ENCODE measurements at places on chromosomes 5 and 9.
A peak's percentile ranks its signal among the peaks of the same experiment; 100 is the strongest.

- DNase-seq: no peak
Observed at GRCh38 chr9:31519424-31519823, 865.0 kb upstream of the ACO1 start.

- DNase-seq: no peak
Observed at GRCh38 chr5:75031366-75031765, 21.0 kb downstream of the GCNT4 start.

DNA sequence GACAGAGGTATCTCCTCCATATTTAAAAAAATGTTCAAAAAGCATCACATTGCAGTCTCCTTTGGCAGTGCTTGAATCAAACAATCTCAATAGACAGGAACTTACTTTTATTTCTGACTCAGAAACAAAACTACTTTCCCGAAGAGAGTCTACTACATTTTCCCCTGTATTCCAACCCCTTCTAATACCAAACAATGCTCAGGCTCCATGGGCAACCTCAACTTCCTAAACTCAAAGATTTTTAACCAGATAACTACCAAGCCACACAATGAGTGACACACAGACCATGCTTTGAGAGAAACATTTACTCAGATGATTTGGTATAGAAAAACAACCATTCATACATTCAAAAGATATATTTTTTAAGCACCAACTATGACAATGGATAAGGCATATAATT is 70.5 kb downstream of the APBA1 start:
- no peak for DNase-seq

DNA sequence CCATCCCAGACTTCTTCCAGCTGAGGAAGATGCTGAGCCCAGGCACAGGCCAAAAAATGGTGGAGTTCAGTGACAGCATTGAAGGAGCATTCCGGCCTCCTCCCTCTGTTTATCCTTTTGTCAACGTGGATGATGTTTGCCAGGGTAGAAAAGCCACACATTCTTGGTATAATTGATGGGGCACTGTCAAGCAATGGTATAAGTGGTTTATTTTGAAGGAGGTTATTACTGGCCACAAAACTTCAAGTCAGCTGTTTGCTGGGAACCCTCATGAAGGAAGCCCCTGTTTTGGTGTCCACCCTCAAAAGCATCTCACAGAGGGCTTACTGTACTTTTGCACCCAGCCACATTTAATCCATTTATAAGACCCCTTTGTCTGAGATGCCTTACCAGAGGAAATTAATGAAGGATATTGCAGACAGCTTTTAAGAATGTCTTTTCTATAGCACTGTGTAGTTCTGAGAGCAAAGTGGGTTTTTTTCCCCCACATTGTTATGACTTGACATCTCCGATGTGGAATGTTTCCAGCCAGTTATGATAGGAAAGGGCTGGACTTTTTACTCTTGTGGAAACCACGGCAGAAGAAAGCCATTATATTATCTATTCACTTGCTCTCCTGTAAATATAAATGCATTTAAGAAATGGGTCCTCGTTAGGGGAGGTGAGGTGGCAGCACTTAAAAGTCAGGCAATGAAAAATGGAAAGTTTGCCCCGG is 95.5 kb upstream of the SPATA31D4 start:
- DNase-seq: no peak

GRCh38 chr9:125644819-125645507 is 62.0 kb downstream of the MAPKAP1 start:
- no peak for DNase-seq

DNA sequence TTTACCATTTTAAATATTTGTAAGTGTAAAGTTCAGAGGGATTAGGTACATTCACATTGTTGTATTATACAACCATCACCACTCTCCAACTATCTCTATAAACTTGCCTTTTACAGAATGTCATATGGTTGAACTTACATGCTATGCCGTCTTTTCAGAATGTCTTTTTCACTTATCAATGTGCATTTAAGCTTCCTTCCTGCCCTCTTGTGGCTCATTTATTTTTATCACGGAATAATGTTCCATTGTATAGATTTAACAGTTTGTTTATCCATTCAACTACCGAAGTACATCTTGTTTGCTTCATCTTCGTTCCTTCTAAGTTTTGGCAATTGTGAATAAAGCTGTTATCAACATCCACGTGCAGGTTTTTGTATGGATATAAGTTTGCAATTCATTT is 133.3 kb upstream of the C6 start:
- DNase-seq: peak; percentile 25

DNA sequence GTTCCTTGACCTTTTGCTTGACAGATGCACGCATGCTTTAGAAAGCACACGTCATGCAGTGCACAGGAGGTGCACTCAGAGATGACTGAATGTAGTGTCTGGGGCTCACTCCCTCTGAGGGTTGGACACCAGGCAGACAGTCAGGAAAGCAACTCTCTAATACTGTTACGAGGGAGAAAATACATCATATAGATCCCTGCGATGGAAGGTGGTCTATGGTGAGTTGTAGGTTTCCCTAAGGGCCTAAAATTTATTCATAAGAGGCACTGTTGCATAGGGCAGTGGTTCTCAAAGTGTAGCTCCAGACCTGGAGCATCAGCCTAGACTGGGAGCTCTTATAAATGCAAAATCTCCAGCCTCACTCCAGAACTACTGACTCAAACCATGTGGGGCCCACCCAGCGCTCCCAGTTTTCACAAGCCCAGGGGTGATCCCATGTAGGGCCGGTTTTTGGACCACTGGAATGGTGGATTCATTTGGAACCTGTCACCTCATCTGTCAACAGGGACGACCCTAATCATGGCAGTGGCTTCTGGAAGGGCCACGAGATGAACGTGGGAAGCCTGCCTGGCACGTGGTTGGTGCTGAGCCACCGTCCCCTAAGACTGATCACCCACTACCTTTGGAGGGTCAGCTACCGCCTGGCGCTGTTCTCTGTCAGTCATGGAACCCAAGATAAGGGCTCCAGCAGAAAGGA is 16.8 kb upstream of the PHF19 start:
- DNase-seq: no peak
